Chondrocyte (in vitro differentiated cells): ENCODE measurements at places on chromosomes 3 and 15. TPM values are rescaled to one million over a fixed set of nuclear protein-coding genes. Genes with fewer than 3 reads are reported as not detected.

LMAN1L gene
- 0.82 TPM in 1 of 3 replicates, not detected in the others for total RNA-seq

ARL6IP5 gene
- 118 to 121 TPM (median 120 TPM) in 3 replicates for total RNA-seq

ITIH1 gene
- total RNA-seq: not detected in 3 replicates

SLC15A2 gene
- total RNA-seq: 0.92 to 4.1 TPM (median 1.4 TPM) in 3 replicates

DNA sequence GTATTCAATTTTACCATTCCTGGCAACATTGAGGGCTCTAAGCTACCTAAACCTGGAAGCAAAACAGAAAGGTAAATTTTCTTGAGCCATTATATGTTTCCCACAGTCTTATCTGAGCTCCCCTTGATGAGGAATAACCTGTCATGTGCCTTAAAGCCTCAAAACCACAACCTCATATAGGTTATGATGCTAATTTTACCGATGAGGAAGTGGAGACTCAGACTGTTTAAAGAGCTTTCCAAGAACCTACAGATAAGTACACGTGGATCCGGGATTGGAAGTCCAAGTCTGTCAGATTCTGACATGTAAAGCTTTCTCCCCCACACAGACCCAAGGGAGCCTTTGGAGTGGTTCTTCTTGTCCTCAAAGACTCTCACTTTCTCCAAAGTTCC, 140.5 kb downstream of the SEMA6D start:
- DNase-seq: no peak

RASGRF1 gene
- 0.10 TPM in 1 of 3 replicates, not detected in the others for total RNA-seq

GRCh38 chr3:63355809-63356208, 77.7 kb downstream of the SYNPR start:
- no peak for DNase-seq

EFCC1 gene
- 0.13 TPM in 1 of 3 replicates, not detected in the others for total RNA-seq

GRCh38 chr15:43872416-43873020, 45.7 kb downstream of the WDR76 start:
- DNase-seq: no peak

- no peak for DNase-seq
Measured at GRCh38 chr3:54772746-54773145, 155.1 kb downstream of the LRTM1 start.

SLC51A gene
- total RNA-seq: not detected in 3 replicates

MEGF11 gene
- total RNA-seq: not detected in 3 replicates

DCBLD2 gene
- total RNA-seq: 51.8 to 64.1 TPM (median 63.2 TPM) in 3 replicates

GRCh38 chr15:69994429-69995205, 103.1 kb downstream of the TLE3 start:
- DNase-seq: no peak

CRABP1 gene
- not detected in 3 replicates for total RNA-seq

IQCH gene
- total RNA-seq: 1.00 to 1.4 TPM (median 1.0 TPM) in 3 replicates

GRCh38 chr15:57947282-57947681, 118.2 kb downstream of the ALDH1A2 start:
- no peak for DNase-seq

DNA sequence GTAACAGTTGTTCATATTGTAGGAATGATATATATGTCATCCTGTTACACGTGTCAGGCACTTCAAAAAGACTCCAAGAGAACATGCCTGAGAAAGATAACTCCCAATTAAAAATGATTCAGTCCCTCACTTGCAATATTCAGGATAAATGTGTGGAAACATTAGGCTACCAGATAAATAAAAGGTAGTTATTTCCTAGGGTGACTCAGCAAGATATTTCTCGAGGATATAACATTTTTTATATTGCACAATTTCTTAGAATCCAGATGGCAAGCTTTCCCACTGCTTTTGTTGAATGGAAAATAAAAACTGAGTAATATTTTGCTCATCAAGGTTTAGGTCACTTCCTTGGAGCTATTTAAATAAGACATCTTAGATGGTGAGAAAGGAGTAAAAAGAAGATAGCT, 181.4 kb downstream of the GAP43 start:
- no peak for DNase-seq

DNA sequence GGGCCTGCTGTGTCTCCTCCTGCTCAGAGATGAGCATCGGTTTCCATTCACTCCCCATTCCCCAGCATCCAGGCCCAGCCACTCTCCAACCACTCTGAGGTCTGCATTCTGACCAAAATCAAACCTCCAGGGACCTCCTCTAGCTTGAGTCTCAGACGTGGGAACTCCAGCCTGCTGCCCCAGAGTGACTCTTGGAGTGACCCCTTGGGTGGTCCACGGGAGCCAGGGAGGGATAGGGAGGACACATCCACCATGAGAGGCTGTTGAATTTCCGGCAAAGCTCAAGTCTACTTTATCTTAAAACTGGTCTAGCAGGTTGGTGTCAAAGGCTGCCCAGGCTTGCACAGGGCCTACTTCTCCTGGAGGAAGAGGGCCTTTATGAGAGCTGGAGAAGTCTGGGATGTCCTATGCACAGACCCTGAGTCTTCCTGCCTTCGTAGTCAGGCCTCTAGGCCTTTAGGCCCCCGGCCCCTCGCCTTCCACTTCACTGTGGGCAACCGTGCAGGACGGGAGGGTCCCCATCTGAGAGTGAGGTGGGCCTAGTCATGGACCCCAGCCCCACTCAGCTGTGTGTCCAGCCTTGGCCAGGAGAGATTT, 8.9 kb downstream of the CISH start:
- DNase-seq: no peak

DNA sequence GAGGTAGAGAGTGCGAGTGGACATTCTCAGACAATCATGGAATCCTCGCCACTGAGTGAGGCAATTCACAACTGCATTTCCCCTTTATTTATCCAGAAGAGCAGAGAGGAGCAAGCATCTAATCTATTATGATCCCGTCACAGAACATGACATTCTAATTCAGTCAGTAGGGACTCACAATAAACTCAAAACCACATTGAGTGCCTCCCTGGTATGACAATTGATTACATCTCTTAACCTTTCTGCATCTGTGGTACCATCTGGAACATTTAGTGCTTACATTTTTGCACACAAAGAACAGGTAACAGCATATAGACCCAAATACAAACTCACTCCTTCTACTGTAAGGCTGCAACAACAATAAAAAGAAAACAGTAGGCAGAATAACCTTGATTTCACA, 517.2 kb downstream of the GBE1 start:
- DNase-seq: no peak

- DNase-seq: no peak
Measured at GRCh38 chr3:49358884-49359225, 702 bp upstream of the GPX1 start.

GRCh38 chr15:34619151-34619550, 35.7 kb upstream of the GOLGA8B start:
- no peak for DNase-seq
